ENCODE measurements at places on chromosomes 7 and 10.

DNA sequence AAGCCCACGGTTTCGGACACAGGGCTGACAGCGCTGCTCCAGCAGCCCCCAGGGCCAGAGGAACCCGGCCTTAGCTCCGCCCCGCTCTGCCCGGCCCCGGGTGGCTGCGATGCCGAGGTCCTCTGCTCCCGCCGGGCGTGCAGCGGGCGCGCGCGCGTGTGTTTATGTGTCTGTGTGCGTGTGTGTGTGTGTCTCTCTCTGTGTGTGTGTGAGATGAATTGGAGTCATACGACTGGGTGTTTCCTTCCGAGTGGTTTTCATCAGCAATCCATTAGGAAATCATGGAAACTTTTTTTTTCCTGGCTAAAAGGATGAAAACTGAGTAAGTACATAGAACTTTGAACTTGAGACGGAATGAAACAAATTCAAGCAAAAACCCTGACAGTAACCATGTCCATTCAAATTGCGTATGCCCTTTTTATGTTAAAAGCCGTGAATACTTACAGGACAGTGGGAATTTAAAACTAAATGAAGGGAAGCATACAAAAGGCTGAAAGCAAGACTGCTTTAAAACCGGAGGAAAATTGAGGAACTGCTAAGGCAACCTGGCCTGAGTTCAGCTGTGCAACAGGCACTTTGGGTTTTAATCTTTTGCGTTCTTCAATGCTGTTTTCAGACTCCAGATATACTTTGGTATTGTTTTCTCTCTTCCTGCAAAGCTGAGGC, at the start of gene CPED1:
Gene CPED1 (plus strand): TSS at position 121 of the 666 bp plus-strand sequence. CDS start 911 bp downstream, outside the sequence.
- DNase-seq: peak; percentile 76
- no peaks in the 10 kb centered on the region for H3K27me3 ChIP-seq
- H3K4me1 ChIP-seq: 0 out of 2 replicates have a peak, but pooled peaks cover 8% of the 10 kb centered on the region

- no peaks in the 10 kb centered on the region for H3K27me3 ChIP-seq
- H3K27ac ChIP-seq: no peak overlapping the region
- H3K4me1 ChIP-seq: no peaks in the 10 kb centered on the region
These were observed 117.1 kb upstream of the FAM13C start for GRCh38 chr10:59479426-59479825.

DNA sequence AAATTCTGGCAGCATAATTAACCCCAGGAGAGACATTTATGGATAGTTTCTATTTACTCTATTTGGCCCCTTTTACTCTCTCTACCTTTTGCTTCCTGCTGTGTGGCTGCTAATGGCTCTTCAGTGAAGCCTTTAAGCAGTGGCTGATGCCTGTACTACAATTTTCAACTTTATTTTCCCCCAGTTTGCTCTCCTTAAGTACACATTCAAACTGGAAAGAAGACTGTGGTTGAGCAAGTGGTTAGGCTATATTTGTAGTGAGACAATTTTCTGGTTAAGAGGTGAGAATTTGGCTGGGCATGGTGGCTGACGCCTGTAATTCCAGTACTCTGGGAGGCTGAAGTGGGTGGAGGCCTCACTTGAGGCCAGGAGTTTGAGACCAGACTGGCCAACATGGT, 8.5 kb upstream of the RSBN1L start:
- peaks cover 22% of the 10 kb centered on the region for H3K36me3 ChIP-seq
- H3K4me1 ChIP-seq: no peaks in the 10 kb centered on the region
- no peak overlapping the region for H3K4me3 ChIP-seq

DNA sequence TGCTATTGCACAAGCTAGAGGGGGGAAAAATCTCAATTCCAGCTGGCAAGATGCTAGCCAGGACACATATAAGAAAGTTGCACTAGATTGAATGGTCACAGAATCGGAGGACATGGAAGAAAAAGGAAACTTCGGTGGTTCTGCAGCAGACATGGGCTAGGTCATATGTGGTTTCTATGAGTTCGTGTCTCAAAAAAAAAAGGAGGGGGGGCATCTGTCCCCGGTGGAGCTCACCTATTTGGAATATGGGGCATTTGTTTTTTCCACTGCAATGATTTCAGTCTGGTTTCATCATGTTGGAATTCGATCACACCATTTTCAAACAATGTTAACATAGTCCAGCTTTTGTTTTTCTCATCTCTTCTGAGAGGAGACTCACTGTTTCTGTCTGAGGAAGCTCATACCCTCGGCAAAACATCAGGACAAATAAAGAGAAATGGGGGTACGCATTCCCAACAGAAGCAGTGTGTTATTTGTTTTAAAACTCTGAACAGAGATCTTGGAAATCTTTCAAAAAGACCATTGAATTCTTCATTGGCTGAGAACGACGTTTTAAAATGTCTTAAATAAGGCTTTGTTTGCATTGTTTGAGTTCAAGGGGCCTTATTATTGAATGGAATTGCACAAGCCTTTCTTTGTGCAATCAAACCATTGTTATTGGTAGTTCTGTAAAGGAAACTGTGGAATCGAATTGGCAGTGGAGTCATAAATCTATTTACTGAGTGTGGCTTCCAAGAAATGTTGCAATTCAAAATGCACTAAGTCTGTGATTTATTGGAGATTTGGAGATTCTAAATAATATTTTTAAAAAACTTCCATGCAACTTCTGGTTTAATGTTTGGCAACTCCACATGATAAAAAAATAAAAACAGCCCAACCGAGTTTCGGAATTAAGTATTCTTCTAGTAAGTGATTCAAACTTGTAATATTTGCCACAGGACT, 173.2 kb downstream of the RTKN2 start:
- H3K27ac ChIP-seq: no peak overlapping the region
- DNase-seq: no peak
- H3K4me3 ChIP-seq: no peak overlapping the region

- H3K4me3 ChIP-seq: no peak overlapping the region
- no peaks in the 10 kb centered on the region for H3K4me1 ChIP-seq
- no peak overlapping the region for H3K27ac ChIP-seq
These were observed 426.4 kb downstream of the PTPRN2 start for GRCh38 chr7:158161194-158161593.

GRCh38 chr7:43876976-43877745, 7.8 kb upstream of the MRPS24 start:
- H3K27me3 ChIP-seq: no peaks in the 10 kb centered on the region
- H3K27ac ChIP-seq: no peak overlapping the region
- 0 out of 2 replicates have a peak, but pooled peaks cover 2% of the 10 kb centered on the region for H3K4me1 ChIP-seq

GRCh38 chr10:95229724-95230627, 35.9 kb downstream of the ACSM6 start:
- peak; percentile 59 for DNase-seq
- H3K27ac ChIP-seq: peak overlapping the region; percentile 96
- peak overlapping the region; percentile 33 for H3K4me3 ChIP-seq

DNA sequence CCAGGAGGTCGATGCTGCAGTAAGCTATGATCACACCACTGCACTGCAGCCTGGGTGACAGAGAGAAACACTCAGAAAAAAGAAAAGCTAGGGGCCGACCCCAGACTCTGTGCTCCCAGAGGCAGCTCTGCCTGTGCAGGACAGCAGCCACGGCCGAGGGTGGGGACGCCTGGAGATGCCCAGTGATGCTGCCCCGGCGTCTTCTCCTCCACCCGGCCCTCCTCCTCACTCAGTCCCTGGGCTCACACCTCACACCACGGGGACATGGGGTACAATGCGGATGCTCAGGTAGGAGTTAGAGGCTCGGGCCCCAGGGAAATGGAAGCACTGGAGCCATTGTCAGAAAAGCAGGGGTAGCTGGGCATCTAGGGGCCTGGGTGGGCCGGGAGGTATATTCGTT, 46.3 kb upstream of the ELFN1 start:
- H3K4me3 ChIP-seq: no peak overlapping the region
- H3K4me1 ChIP-seq: no peaks in the 10 kb centered on the region
- no peaks in the 10 kb centered on the region for H3K36me3 ChIP-seq
- H3K27ac ChIP-seq: no peak overlapping the region

- H3K27ac ChIP-seq: no peak overlapping the region
- H3K27me3 ChIP-seq: no peaks in the 10 kb centered on the region
- no peaks in the 10 kb centered on the region for H3K4me1 ChIP-seq
These were observed 276.5 kb downstream of the DGKB start for GRCh38 chr7:14626076-14626475.

DNA sequence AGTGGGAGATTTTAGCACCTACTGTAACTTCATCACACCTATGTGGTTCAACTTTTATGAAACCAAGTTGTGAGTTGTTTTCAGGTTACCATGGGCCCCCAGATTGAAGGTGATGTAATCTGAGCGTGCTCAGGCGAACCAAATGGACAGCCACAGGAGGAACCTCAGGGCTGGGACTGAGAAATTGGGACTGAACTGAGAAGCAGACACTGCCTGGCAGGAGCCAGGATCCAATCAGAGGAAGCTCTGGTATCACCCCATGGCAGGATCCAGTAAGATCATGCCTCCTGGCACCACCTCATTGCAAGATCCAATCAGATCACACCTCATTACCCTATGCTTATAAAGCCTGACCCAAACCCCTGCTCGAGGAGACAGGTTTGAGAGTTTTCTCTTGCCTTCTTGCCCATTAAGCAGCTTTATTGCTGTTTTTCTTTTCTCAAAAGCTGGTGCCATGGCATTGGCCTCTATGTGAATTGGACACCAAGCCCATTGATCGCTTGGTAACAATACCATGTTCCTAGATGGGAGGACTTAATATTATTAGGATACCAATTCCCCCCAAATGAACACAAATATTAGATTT, 43.2 kb upstream of the GDF10 start:
- H3K27ac ChIP-seq: no peak overlapping the region
- H3K4me3 ChIP-seq: no peak overlapping the region
- no peaks in the 10 kb centered on the region for H3K36me3 ChIP-seq
- no peak for DNase-seq
- no peaks in the 10 kb centered on the region for H3K27me3 ChIP-seq

DNA sequence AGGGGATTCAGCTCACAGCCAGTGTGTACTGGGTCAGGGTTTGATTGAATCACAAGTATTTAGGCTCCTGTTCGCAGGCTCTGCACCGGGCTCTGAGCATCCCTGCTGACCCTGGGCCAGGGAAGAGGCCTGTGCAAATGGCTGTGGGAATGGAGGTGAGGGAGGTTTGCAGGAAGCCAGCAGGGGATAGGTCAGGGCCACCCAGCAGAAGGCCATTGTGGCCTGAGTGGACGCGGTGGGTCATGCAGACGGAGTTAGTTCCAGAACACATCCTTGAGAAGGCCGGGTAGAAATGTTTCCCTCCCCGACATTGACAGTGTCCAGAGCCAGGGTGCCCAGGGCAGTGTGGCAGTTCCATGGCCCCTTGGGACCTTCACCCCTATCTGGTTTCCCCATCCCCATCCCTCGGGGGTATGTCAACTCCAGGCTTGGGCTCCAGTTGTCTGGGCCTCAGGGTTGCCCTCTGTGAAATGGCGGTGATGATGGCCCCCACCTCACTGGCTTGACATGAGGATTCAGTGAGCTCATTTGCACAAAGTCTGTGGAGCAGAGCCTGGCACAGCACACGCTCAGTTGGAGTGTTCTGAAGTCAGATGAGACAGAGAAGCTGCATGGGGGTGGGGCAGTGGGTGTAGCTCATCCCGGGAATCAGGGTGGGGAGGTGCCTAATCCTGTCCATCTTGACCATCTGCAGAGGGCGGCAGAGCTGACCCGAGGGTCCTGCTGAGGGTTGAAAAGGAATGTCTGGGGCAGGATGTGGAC, 107.6 kb downstream of the ADCY1 start:
- DNase-seq: no peak
- no peak overlapping the region for H3K4me3 ChIP-seq
- no peaks in the 10 kb centered on the region for H3K36me3 ChIP-seq
- H3K27me3 ChIP-seq: peaks cover 8% of the 10 kb centered on the region
- no peak overlapping the region for H3K27ac ChIP-seq
- H3K4me1 ChIP-seq: no peaks in the 10 kb centered on the region

- H3K27me3 ChIP-seq: 0 out of 2 replicates have a peak, but pooled peaks cover 8% of the 10 kb centered on the region
- no peak overlapping the region for H3K4me3 ChIP-seq
- H3K27ac ChIP-seq: no peak overlapping the region
- no peaks in the 10 kb centered on the region for H3K36me3 ChIP-seq
- no peak for DNase-seq
These were observed 6.5 kb downstream of the RGS10 start for GRCh38 chr10:119535837-119536507.

GRCh38 chr10:80608706-80609105, 71.0 kb downstream of the SH2D4B start:
- H3K4me1 ChIP-seq: no peaks in the 10 kb centered on the region
- H3K4me3 ChIP-seq: no peak overlapping the region
- DNase-seq: no peak
- H3K36me3 ChIP-seq: no peaks in the 10 kb centered on the region

DNA sequence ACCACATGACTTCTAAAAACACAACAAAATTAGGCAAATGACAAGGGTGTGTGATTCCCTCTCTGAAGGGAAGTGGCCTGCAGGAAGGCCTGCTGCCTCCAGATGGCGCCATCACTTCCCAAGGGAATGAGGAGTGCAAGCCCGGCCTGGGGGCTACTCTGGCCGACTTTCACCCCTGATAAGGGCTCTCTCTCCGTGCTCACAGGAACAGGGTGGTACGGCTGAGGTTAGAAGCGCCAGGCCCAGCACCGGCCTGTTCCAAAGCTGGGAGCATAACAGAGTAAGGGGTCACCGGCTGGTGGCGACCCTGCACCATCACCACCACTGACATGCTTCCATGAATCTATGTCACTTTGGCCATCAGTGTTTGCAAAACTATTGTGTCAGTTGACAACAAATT, 13.1 kb downstream of the RBP3 start:
- no peak overlapping the region for H3K27ac ChIP-seq
- H3K27me3 ChIP-seq: no peaks in the 10 kb centered on the region
- peak; percentile 18 for DNase-seq
- H3K4me3 ChIP-seq: no peak overlapping the region

DNA sequence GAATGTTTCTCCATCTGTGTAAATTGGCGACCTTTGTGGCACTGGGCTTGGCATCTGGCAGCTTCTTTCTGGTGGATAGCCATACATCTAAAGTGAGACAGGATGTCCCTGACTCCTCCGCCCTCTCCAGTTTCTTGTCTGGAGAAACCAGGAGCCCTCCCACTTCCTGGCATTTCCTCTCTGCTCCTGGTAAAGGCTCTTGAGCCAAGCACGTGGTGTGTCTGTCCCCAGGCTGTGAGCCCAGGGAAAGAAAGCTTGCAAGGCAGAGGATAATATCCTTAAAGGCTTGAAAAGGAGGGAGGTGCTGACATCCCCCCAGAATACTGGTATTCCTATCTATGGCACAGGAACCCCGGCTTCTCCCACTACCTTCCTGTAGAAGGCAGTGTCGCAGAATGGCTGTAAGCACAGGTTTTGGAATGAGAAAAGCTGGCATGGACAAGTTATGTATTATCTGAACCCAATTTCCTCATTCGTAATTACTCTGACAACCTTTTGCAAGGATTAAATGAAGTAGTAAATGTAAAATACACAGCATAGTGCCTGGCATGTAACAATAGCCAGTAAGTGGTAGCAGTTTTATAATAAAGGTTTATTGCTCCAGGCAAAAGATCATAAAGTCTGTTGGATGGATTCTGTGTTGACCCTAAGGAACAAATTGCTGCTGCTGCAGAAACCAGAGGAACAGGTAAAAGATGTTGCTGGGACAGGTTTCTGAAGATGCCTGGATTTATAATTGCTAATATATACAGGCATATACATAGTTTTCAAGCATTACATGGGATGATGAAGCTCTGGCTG, 11.8 kb upstream of the ACSL5 start:
- H3K36me3 ChIP-seq: no peaks in the 10 kb centered on the region
- no peak overlapping the region for H3K4me3 ChIP-seq
- H3K4me1 ChIP-seq: no peaks in the 10 kb centered on the region
- peaks cover 5% of the 10 kb centered on the region for H3K27me3 ChIP-seq
